ENCODE measurements at places on chromosomes 1 and 21. TPM values are rescaled to one million over a fixed set of nuclear protein-coding genes. Genes with fewer than 3 reads are reported as not detected.

DNA sequence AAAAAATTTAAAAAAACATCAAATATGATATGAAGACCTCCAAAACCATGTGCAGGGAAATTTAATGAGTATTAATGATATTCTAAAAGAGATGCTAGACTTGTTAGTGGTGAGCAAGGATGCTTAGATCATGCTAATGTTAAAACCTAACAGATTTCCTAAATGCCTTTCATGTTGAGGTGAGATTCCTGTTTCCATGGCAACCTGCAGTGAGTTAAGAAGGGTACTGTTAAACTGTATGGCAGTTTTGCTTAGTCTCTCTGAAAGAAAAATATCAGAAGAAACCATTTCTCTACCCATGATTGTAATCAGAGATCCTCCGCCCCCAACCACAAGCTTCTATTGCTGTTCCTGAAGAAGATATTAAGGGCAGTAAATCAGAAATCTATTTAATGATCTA lies 321.6 kb upstream of the LRRC7 start:
- no peak for DNase-seq
- no peak overlapping the region for H3K27ac ChIP-seq
- H3K36me3 ChIP-seq: no peaks in the 10 kb centered on the region
- no peaks in the 10 kb centered on the region for H3K27me3 ChIP-seq
- H3K4me1 ChIP-seq: peaks cover 11% of the 10 kb centered on the region
- H3K4me3 ChIP-seq: no peak overlapping the region

- no peak overlapping the region for H3K27ac ChIP-seq
- H3K27me3 ChIP-seq: no peaks in the 10 kb centered on the region
- no peaks in the 10 kb centered on the region for H3K36me3 ChIP-seq
- DNase-seq: no peak
Measured at GRCh38 chr1:151504759-151505158, 6.4 kb upstream of the CGN start.

GRCh38 chr1:20733360-20733975 lies 965 bp upstream of the SH2D5 start:
- H3K4me1 ChIP-seq: no peaks in the 10 kb centered on the region
- H3K36me3 ChIP-seq: no peaks in the 10 kb centered on the region
- DNase-seq: no peak

DNA sequence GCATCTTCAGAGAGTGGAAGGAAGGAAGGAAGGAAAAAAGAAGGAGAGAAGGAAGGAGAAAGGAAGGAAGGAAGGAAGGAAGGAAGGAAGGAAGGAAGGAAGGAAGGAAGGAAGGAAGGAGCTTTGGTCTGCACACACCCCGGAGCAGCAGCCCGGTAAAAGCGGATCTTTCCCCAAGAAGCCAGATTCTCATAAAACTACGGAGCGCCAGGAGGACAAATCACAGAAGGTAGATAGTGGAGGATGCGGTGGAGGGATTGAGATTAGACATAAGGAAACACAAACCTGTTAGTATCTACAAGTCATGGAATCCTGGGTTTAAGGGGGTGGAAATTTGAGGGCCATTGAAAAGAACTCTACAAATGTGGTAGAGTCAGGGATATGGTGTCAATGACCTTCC lies 36.7 kb downstream of the PAX7 start:
- no peak overlapping the region for H3K27ac ChIP-seq
- H3K4me1 ChIP-seq: no peaks in the 10 kb centered on the region
- no peaks in the 10 kb centered on the region for H3K36me3 ChIP-seq
- DNase-seq: no peak
- H3K4me3 ChIP-seq: no peak overlapping the region

GRCh38 chr1:106523497-106523896 lies 533.0 kb upstream of the PRMT6 start:
- DNase-seq: no peak
- no peaks in the 10 kb centered on the region for H3K36me3 ChIP-seq
- no peaks in the 10 kb centered on the region for H3K27me3 ChIP-seq
- no peak overlapping the region for H3K27ac ChIP-seq
- H3K4me3 ChIP-seq: no peak overlapping the region
- H3K4me1 ChIP-seq: no peaks in the 10 kb centered on the region

- no peak for DNase-seq
- H3K4me3 ChIP-seq: no peak overlapping the region
- H3K27me3 ChIP-seq: no peaks in the 10 kb centered on the region
- H3K27ac ChIP-seq: no peak overlapping the region
Measured at GRCh38 chr1:82299656-82300055, 498.9 kb downstream of the ADGRL2 start.

DNA sequence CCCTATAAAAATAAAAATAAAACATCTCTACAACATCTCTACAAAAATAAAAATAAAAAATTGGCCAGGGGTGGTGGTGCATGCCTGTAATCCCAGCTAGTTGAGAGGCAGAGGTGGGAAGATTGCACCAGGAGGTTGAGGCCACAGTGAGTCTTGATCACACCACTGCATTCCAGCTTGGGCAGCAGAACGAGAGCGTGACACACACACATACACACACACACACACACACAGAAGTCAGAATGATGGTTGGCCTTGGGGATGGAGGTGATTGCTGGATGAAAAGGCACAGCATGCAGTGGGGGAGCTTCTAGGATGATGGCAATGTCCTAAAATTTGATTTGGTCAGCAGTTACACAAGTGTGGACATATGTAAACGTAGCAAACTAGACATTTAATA lies 69.7 kb upstream of the SOD1 start:
- H3K36me3 ChIP-seq: no peaks in the 10 kb centered on the region
- H3K27me3 ChIP-seq: no peaks in the 10 kb centered on the region
- DNase-seq: no peak
- no peak overlapping the region for H3K27ac ChIP-seq
- peaks cover 5% of the 10 kb centered on the region for H3K4me1 ChIP-seq

Gene WNT2B
- polyA plus RNA-seq: 1.1 TPM

Gene SPAG17
- 0.66 TPM for polyA plus RNA-seq

Gene PBX1
- 54.5 TPM for polyA plus RNA-seq

Gene NES
- 86.5 TPM for polyA plus RNA-seq

Gene OR11L1
- polyA plus RNA-seq: not detected

Gene SMPDL3B
- 6.8 TPM for polyA plus RNA-seq

All from cardiac muscle cell (in vitro differentiated cells and primary cell).